ENCODE measurements at places on chromosomes 2 and 18.

DNA sequence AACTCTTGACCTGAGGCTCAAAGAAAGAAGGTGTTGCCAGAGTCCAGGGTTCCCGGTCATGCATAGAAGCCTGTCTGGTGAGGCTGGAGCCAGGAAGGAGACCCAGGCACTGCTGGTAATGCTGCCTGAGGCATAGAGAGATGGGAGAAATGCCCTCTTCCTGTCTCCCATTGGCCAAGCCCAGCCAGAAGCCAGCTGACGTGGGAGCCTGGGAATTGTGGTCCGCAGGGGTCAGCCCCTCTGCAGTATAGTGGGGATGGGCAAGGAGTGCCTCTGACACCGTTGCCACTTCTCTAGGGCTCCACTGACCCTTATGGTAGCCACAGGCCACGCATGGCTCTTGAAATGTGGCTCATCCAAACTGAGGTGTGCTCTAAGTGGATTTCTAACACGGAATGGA is 95.7 kb downstream of the CTIF start:
- DNase-seq = no peak

DNA sequence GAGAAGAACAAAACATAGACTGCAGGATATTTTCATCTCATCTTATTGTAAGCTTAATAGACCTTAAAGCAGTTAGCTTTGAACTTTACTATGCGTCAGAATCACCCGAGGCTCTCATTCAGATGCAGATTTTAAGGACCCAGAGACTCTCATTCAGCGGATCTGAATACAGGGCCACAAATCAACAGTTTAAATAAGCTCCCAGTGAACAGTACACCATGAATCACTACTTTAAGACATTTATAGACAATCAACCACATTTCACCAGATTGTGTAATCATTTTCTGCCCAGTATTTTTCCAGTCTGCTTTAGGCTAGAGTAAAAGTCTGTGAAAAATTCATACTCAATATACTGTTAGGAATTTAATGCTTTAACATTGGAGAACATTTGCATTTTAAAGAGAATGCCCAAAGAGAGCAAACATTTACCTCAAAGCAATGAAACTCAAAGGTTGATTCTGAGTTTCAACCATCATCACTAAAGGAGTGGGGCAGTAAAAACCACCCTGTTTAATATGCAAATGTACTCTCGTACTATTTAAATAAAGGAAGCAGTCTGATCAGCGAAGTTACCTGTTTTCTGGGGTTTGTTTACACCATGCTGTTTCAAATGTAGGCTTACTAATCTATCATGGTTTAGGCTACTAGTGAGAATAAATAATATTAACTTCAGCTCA is 11.0 kb upstream of the ALPK2 start:
- DNase-seq = no peak

- no peak for DNase-seq
Observed at GRCh38 chr2:71685073-71685848, 231.9 kb downstream of the DYSF start.

DNA sequence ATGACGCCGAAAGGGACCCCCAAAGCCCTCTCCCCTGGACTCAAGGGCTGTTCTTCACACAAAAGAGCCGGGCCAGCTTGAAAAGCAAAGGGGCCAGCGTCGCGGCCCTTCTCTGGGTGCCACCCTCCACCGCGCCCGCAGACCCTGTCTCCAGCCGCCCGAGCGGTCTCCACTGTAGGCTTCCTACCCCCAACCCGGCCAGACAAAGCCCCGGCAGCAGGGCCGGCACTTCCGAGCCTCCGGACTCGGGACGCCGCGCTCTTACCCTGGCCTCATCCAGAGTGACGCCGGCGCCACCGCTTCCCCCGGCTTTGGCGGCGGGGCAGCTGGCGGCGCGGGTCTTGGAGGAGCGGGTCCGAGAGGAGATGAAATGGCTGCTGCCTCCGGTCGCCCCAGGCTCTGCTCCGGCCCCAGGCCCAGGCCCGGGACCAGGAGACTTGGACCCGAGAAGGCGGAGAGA is 603 bp downstream of the ATAD2B start:
- DNase-seq = peak; percentile 19

DNA sequence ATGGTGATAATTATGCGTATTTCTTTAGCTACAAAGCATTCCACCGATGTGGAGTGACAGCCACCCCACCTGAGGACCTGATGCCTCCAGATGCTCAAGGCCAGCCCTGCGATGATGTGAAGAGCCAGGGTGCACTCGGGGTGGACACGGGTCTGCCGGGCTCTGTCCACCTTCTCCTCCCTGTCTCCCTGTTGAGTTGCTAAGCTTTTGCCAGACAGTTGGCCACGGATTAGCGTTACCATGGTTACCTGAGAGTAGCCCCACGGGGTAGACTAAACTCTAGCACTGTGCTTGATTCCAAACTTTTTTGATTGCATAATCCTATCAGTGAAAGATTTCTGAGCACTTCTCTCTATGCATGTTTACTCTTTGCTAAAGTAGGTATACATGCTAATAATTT is 86.2 kb downstream of the SMIM21 start:
- DNase-seq = no peak

DNA sequence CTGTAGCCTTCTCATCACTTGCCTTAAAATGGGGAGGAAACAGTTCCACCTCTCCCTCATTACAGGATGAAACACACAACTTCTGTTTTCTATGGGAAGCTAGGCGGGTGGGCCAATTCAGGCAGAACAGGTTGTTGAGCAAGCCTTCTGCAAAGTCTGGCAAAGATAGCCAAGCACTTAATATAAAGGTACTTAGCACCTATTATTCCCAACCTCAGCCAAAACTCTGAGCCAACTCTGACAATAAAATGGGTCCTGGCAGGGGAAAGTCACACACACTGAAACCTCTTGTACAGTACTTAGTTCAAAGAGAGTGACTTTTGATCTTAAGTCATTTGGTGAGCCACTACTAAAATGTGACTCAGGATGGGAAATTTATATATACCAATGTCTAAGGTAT is 15.8 kb upstream of the SOCS6 start:
- DNase-seq = no peak

DNA sequence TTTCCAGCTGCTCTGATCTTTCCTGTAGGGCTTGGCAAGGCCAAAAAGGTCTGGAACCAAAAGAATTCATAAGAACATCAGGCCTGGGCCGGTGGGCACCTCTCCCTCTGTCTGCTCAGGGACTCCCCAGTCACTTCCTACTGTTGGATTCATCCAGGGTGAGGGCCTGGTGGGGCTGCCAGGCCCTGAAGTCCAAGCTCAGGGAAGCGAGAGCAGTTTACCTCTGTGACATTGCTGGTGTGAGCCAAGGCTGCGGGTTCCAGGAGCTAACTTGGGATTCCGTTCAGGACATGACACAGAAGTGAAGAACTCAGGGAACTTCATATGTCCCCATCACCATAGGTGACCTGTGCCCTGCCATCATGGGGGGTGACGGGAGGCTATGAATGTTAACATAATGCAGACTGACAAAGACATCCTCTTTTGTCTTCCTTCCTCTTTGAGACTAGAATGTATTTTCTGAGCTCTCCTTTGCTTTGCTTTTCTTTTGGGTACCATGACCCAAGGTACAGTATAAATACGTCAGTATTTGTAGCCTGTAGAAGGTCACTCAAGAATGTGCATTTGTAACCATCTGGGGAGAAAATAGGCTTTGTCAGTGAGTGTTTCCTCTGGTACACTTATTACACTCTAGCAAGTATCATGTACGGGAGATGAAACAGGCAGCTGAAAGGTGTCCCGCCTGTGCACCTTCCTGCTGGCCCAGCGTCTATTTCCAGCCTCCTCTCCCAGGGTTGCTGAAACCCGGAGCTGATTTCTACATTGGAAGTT is 130.5 kb upstream of the SLC1A4 start:
- no peak for DNase-seq

GRCh38 chr2:35932276-35932963 is 423.2 kb upstream of the CRIM1 start:
- no peak for DNase-seq

DNA sequence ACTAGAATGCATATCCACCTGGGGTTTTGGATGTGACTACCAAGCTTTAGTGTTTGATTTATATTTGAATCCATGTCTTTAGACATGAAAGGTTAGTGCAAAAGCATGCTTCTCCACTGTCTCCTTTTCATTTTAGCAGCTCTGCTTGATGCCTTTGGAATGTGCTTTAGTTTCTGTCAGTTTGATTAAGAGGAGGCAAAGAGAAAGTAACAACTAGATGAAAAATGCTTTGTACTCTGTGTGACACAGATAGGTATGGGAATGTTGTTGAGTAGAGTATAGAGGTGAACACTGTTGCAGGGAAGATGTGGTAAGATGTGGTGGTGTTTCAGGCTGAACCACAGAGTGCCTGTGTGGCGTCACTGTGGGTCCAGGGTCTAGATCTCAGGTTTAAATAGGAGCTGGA is 19.8 kb downstream of the PIK3C3 start:
- no peak for DNase-seq

DNA sequence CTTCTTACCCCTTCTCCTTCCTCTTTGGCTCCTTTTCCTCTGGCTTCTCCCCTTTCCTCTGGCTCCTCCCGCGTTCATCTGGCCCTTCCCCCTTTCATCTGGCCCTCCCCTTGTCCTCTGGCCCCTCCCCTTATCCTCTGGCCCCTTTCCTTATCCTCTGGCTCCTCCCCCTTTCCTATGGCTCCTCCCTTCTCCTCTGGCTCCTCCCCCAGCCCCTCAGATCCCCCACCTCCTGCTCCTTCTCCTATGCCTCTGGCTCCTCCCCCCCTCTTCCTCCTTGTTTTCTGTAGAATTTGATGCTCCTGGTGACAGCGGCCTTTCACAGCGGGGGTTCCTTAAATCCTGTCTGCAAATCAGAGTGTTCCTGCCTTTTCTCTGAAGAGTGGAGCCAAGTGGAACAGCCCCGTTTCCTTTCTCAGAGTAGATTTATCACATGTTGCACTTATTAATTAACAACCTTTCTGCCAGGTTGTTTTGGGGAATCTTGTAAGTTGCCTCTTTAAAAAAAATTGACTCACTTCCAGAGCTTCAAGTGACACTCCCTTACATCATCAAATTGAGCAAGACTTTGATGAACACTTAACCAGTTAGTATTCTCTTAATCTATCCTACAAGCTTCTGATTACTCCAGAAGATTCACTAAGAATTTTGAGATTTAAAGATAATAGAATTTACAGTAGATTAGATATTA is 27.9 kb downstream of the FABP1 start:
- DNase-seq = no peak

GRCh38 chr2:173555833-173556232 is 201.2 kb downstream of the CDCA7 start:
- DNase-seq = no peak

GRCh38 chr18:22494771-22495170 is 77.1 kb upstream of the CTAGE1 start:
- DNase-seq = no peak

- DNase-seq = no peak
Observed at GRCh38 chr2:226115102-226115831, 684.4 kb downstream of the IRS1 start.

DNA sequence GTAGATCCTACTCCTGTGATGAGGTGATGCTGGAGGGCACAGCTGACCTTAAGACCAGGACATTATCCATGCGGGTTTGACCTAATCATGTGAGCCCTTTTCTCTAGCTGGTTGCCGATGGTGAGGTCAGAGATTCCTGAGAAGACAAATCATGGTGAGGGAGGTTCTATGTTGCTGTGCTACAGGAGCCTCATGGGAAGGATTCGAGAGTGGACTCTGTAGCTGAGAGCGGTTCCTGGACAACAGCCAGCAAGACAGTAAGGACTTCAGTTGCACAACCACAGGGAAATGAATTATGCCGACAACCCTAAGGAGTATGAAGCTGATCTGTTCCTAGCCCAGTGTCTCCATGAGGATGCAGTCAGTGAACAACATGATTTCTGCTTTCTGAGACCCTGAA is 80.4 kb downstream of the EPB41L3 start:
- no peak for DNase-seq

DNA sequence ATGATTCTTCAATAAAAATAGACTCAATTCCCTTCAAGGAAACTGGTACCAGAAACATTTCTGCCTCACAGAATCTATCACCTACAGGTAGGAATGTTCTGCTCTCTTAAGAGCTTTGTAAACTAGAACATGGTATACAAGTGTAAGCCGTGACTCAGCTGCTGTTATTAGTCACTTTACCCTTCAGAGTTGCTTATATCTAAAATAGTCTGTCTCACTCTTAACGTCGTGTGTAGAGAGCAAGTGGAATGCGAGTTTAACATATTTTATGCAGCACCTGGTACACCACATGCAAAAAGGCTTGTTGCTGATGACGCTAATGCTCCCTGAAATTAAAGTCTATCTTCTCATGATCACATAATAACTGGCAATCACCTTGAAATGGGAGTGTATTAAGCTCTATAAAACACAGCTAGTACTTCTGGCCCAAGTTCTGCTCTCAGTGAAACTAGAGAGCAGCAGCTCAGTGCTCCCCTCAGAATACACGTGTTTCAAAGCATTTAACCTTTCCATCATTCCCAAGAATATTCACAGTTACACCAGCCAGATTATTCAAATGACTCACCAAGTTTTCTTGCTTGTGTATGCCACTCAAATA is 420.0 kb downstream of the ZEB2 start:
- no peak for DNase-seq

- DNase-seq = no peak
Observed at GRCh38 chr18:29078273-29078672, 901.3 kb upstream of the CDH2 start.

GRCh38 chr2:147910990-147911473 is 66.2 kb downstream of the ACVR2A start:
- DNase-seq = no peak

GRCh38 chr2:40087434-40087833 is 308.4 kb upstream of the THUMPD2 start:
- DNase-seq = no peak

- no peak for DNase-seq
Observed at GRCh38 chr18:66894851-66895250, 291.0 kb upstream of the CDH19 start.

DNA sequence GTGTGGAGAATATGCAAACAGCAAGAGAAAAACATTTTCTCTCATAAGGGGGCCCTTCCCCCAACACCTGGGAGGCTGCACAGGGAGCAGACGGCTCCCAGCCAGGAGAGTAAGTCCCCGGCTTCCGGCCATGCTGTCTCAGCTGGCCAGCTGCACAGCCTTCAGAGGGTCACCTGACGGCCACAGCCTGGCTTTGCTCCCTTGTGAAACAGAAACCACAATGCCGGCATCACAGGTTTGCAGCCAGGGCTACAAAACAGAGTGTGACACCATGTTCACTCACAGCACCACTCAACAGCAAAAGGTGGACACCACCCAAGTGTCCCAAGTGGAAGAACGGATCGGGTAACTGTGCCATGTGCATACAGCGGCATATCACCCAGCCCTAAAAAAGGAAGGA is 86.9 kb upstream of the GPC1 start:
- DNase-seq = no peak

DNA sequence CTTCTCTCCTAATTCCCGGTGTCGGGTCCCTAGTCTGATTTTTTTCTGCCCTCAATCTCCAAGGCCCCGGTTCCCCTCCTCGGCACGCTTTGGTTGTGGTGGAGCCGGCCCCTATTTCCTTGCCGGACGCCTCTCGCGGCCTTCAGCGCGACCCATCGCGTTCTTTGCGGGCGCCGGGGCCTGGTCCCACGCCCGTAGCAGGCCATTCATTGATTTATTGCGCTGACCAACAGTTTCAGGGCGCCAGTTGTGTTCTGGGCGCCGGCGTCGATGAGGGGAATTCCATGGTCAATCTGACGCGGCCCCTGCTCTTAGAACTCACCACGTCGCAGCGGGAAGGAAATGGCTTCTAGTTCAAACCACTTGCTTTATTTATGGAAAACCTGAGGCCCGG is 396 bp downstream of the CNOT9 start:
- peak; percentile 27 for DNase-seq

Measured in activated effector memory CD4-positive, alpha-beta T cell treated with Interleukin-2 at 50 U/mL for 16 hours (primary cell).